ENCODE measurements at places on chromosomes 13 and 19.

- DNase-seq: no peak
Observed at GRCh38 chr13:110201114-110201513, 105.8 kb downstream of the COL4A1 start.

GRCh38 chr13:46516599-46517338 is 36.2 kb upstream of the LRCH1 start:
- DNase-seq: no peak

DNA sequence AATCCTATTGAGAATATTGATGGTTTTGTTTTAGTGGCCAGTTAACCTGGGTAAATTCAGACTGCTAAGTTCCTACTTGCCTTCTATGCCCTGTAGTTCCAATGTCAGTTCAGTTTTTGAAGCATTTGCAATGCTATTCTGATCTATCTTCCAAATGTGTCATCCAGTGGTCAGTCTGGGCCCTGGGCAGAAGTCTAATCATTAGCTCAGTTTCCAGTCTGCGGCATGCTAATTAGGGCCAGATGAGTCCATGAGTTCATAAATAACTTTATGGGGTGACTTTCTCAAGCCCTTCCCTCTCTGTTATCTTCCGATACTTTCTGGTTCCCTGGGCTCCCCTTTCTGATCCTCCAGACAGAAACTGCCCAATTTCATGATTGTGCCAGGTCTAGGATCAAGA is 32.7 kb downstream of the FAM187B start:
- DNase-seq: no peak

GRCh38 chr13:96860882-96861281 is 133.4 kb downstream of the OXGR1 start:
- DNase-seq: no peak

DNA sequence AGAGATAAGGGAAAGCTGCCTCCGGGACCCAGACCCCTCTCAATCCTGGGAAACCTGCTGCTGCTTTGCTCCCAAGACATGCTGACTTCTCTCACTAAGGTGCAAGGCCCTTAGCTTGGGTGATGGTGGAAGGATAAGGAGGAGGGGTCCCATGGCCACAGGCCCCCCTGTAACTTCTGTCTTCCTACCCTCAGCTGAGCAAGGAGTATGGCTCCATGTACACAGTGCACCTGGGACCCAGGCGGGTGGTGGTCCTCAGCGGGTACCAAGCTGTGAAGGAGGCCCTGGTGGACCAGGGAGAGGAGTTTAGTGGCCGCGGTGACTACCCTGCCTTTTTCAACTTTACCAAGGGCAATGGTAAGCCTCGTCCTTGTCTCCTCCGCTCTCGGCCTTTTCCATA is 2.0 kb downstream of the CYP2F1 start:
- no peak for DNase-seq

DNA sequence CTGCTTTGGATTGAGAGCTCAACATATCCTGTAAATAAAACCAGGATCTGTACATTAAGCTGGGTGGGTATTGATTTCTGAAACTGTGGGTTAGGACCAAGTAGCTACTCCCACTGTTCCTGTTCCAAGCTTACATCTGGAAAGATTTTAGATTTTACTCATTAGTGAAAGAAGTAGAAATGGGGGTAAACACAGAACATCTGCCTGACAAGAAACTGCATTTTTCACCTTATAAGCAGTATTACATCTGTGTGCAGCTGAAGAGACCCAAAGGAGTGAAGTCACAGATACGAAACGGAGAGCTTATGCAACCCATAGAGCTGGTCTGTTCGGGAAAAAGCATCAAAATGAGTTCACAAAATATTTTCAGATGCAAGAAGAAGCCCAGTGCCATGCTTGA is 235.2 kb downstream of the SLITRK5 start:
- DNase-seq: no peak

DNA sequence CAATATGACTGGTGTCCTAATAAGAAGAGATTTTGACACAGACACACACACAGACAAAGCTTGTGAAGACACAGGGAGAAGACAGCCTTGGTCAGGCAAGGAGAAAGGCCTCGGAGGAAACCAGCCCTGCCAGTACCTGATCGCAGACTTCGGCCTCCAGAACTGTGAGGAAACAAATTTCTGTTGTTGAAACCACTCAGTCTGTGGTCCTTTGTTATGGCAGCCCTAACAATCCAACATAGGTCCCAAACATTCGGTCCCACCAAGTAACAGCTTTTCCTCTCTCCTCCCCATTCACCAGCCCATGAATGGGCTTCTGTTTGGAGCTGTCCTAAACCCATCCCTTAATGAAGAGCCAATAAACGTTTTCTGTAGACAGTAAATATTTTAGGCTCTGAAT is 36.4 kb upstream of the UBAC2 start:
- DNase-seq: no peak

DNA sequence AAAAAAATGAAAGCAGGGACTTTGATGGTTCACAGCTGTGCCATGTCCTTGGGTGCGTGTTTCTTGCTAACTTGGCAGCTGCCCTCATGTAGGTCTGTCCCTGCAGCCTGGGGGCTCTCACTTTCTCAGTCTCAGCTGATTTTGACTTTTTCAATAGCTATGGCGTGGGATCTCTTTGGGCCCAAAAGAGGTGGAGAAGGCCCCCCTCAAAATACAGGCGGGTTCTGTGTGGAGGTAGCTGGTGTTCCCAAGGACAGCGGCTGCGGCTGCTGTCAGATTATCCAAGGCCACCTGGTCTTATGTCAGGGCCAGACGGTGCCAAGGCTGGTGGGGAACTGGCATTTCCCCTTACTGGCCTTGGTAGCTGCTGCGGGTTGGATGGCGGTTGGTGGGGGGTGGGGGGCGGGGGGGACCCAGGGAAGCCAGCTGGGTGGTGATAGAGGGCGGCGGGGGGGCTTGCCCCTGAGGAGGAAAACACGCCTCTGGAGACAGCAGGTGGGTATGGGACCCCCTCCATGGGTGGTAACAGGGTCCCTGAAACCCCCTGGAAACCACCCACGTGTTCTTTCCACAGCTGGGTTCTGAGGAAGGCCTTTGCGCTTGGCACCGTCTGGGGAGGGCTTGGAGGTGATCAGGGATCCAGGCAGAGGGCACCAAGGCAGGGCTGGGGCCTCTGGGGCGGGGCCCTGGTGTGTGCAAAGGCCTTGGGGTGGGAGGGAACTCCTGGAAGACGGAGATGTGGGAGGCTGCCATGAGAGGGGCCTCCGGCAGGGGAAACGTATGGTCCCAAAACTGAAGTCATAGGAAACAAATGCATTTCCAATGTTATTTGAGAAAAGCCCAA is 4.1 kb downstream of the TIMM13 start:
- DNase-seq: no peak

DNA sequence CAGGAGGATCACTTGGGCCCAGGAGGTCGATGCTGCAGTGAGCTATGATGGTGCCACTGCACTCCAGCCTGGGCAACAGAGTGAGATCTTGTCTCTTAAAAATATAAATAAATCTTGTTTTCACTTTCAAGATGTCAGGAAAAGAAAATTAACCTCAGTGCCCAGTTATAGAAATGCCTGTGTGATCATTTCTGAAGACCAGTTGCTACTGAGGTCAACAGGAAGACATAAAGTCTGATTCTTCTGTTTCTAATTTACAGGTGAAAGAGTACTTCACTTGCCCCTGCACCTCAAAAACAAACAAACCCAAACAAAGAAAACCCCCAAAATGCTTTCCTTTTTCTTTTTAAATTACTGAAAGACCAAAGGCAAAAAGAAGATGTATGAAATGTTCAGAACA is 174.3 kb upstream of the NBEA start:
- no peak for DNase-seq

GRCh38 chr19:49194408-49194807 is 36.8 kb downstream of the TRPM4 start:
- no peak for DNase-seq

GRCh38 chr13:112688560-112689302 is 1.1 kb upstream of the ATP11A start:
- DNase-seq: no peak

DNA sequence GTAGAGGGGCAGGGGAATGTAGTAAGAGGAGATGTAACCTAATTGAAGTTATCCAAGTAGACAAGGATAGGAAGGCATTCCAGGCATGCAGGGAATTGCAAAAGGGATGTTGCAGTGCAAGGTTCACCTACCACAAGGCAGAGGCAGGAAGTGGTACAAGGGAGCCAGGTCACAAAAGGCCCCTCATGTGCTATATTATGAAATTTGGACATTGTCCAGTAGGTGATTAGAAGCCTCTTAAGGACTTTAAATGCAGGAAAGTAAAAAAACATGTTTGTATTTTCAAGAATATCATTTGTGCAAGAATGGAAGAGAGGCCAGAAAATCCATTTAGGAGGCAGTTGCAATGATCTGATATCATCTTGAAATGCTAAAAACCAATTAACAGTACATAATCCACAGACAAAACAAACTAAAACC is 111.4 kb downstream of the FRY start:
- no peak for DNase-seq

DNA sequence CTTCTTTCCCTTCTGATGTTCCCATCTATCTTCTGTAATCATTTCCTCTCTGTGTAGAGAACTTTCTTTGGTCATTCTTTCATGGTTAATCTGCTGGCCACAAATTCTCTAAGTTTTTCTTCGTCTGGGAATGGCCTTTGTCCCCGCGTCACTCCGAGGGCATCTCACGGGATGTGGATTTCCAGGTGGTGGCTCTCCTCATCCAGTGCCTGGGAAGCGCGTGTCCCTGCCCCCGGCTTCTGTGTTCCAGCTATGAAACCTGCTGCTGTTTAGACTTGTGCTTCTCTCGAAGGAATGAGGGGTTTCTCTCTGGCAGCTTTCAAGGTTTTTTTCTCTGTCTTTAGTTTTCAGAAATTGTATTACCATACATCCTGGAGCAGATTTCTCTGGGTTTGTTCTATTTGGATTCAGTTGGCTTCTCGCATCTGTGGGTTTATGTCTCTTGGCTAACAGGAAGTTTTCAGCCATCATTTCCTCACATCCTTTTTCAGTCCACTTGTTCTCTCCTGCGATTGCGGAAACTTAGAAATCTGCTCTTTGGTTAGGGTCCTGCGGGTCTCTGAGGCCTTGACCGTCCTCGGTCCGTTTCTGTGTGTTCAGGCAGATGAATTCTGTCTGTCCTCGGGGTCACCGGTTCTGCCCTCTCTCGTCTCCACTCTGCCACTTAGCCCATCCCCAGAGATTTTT is 36.9 kb upstream of the DCUN1D2 start:
- DNase-seq: no peak

DNA sequence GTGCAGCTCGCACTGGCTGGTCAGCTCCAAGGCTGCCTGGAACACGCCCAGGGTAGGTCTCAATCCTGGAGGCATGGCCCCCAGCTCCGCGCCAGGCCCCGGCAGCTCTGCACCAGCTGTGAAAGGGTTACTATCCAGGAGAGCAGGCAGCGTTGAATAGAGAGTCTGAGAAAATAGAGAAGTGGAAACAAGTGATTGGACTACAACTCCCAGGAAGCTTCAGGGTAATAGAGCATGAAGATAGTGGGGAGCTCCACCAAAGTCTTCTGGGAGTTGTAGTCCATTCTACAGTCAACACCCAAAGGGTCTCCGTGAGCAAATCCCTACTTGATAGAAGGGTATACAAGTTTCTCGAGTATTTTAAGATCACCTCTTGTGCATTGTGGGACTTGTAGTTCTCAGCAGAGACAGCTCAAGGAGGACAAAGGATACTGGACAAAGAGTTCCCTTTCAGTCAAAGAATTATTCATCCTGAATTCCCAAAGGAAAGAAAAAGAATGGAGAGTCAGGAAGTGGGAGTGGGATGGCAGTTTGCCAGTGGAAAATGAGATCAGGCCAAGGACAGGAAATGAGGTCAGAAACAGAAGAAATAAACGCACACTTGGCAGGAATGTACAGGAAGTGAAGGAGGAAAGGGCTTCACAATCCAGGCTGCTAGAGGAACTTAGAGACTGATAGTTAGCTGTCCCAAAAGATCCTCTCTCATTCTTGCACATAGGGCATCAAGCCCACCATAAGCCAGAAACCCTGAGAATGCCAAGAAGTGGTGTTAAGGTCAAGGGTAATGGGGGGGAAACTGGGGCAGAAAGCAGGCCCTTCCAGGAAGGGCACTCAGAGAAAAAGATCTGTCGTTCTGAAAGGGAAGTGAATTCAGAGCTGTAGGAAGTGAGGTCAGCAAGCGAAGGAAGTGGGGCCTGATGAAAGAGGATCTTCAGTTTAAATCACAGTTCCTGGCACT is 5.5 kb upstream of the MAMSTR start:
- peak; percentile 82 for DNase-seq

GRCh38 chr13:73984201-73984600 is 150.0 kb downstream of the KLF12 start:
- DNase-seq: no peak

DNA sequence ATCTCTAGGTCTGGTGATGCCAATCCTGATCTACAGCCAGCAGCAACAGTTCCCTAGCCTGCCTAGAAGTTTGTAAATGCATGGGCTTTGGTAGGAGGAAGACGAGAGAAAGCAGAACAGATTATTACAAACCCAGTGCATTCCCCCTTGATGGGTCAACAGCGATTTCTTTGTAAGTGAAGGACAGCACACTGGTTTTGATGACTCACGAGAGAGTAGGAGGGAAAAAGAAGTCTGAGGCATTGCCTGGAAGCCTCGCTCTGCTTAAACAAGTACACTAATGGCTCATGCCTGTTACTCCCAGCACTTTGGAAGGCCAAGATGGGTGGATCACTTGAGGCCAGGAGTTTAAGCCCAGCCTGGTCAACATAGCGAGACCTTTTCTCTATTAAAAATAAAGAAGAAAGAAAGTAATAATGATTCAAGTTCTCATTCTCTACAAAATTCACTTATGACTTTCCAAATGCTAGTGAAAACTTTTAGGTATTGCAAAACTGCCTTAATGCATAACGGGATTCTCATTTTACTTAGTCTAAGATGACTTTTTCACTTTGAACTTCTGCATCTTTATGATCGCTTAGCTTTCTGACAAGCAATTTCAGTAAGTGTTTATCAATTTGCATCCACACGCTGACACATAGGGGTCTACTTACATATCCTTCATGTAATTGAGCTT is 47.7 kb upstream of the USPL1 start:
- DNase-seq: no peak

DNA sequence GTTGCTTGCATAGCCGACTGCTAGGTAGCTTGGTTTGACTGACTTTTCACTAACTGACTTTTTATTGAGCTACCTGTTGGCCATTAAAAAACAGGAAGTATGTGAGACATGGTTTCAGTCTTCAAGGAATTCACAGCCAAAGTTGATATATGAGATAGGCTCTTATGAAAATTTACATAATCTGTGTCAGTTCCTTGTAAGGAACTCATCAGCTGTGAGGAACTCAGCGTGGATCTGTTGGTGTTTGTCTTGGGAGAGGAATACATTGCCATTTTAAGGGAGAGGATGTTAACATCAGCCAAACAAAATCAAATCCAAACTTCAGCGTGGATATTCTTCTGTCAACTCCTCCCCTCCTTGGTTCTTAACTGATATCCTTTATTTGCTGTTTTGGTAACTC is 2.0 kb downstream of the RNF113B start:
- no peak for DNase-seq
